ENCODE measurements at places on chromosomes 5 and 9.
A peak's percentile ranks its signal among the peaks of the same experiment; 100 is the strongest.

- DNase-seq, result no peak
Measured at GRCh38 chr5:176793343-176793699, 17.0 kb upstream of the UNC5A start.

GRCh38 chr9:22921742-22922141 lies 475.1 kb downstream of the DMRTA1 start:
- no peak for DNase-seq

DNA sequence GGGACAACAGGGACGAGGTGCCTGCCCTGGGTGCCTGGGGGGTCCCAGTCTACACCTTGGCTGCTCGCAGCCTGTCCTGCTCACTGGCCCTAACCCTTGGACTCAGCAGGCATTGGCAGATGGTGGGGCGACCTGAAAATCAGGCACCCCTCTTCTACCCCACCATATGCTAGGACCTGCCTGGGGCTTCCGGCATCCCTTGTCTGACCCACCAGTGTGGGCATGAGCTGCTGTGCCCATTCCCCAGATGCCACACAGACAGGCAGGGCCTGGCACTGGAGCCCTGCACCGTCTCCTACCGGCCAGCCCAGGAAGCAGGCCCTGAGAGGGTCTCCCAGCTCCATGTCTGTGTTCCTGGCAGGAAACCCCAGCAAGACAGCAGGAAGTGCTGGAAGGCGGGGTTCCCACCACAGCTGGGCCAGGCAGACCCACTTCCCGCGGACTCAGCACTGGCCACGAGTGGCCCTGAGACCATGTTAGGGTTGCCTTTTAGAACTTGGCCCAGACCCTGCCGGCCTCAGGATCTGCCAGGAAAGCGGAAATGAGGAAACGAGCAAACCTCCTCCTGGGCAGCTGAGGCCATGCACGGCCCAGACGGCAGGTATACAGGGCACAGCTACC lies 3.1 kb downstream of the NINJ1 start:
- DNase-seq, result no peak

GRCh38 chr5:128919542-128919941 lies 45.7 kb upstream of the SLC27A6 start:
- no peak for DNase-seq

DNA sequence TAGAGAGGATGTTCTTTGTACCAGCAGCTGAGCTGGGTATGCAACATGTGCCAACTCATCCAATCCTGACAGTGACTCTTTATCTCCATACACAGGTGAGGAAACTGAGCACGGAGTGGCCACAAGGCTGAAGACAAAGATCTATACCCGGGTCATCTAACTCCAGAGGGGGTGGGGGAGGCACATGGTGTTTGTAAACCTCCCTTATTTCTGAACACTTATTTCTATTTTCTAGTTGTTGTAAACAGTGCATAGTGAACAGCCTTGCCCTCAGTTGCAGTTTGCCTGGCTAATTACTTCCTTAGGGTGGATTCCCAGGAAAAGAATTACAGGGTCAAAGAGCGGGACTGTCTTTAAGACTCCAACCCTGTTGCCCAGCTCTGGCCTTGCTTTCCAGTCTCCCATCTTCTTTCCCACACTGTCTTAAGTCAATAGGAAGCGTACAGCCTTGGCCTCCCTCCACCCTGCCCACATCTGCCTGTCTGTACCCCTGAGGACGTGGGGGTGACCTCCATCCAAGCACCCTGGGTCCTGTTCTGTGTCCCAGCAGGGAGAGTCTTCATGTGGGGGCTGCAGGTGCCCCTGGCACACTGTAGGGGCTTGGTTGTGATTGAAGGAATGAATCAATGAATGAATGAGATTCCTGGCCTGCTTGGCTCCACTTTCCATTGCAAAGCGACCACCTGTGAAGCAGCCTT lies 13.2 kb upstream of the FIBCD1 start:
- DNase-seq, result no peak

DNA sequence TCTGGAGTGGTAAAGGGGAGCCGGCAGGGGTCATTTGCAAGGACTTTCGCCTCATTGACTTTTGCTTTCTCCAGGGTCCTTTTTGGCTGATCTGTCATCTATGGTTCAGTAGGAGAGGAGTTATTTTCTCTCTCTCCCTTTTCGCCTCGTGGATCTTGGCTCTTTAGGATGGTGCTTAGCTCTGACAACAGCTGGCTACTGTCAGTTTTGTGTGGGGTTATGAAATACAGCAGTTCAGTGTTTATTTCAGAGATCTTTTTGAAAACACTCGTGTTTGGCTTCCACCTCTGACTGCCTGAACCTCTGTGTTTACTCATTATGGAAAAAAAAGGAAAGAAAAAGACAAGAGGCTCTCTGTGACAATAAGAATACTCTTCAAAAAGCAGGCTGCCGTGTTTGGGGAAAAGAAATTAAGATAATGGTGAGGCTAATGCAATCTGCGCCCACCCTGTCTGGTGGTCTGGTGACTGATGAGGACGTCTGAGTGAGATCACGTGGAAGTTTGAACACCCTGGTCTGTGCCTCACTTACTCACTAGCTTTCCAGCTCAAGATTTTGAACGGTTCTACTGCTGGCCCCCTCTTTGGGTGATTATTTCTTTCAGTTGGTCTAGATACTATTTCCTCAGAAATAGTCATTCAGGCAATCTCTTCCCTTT lies 567.7 kb downstream of the CAAP1 start:
- DNase-seq, result peak; percentile 75

DNA sequence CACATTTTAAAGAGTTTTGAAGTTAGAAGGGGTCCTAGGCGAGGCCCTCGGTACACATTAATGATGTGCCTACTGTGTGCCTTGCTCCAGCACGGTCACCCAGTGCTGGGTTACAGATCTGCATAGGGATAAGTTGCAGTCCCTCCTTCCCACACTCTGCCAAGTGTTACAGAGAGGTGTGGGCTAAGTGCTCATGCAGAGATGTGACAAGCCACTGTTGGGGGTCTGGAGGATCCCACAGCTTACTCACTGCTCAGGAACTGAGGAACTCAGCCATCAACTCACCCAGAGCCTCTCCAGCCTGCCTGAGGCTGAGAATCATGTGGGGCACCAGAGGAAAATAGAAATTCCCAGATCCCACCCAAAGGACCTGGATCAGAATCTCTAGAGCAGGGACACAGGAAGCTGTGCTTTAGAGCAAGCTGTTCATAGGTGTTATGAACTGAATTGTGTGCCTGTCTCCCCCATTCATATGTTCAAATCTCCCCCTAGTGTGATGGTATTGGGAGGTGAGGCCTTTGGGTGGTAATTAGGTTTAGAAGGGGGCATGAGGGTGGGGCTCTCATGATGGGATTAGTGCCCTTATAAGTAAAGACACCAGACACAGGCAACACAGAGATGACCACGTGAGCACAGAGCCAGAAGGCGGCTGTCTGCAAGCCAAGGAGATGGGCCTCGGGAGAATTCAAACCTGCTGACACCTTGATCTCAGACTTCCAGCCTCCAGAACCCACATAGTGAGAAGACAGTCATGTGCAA lies 164.1 kb downstream of the HSD17B3 start:
- DNase-seq, result no peak

GRCh38 chr9:120440791-120441190 lies 139.2 kb downstream of the CDK5RAP2 start:
- DNase-seq, result no peak

DNA sequence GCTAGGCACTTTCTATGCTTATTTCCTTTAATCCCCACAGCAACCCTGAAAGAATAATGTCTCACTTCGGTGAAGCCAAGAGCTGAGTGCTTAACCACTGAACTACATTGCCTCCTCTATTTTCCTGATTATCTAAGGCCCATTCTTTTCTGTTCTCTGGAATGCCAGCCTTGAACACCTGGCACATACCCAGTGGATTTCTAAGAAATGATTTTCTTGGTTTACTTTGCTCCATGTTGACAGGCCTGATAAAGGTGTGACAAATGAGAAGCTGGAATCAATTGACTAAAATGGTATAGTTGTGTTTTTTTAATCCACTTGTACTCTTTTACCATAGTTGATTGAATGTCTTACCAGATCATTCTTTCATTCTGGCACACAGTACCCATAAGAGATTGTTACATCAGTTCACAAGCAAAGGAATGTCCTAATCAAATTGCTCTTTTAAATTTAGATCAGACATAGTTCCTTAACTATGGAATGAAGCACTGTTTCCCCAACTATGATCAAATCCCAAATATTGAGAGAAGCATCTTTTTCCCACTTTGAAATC lies 9.0 kb upstream of the ENC1 start:
- no peak for DNase-seq

GRCh38 chr5:29462241-29462640 lies 1731.2 kb upstream of the CDH6 start:
- DNase-seq, result no peak

- DNase-seq, result no peak
Measured at GRCh38 chr5:53392073-53392472, 88.4 kb upstream of the FST start.

GRCh38 chr9:81028504-81028903 lies 660.8 kb downstream of the TLE1 start:
- DNase-seq, result peak; percentile 95

DNA sequence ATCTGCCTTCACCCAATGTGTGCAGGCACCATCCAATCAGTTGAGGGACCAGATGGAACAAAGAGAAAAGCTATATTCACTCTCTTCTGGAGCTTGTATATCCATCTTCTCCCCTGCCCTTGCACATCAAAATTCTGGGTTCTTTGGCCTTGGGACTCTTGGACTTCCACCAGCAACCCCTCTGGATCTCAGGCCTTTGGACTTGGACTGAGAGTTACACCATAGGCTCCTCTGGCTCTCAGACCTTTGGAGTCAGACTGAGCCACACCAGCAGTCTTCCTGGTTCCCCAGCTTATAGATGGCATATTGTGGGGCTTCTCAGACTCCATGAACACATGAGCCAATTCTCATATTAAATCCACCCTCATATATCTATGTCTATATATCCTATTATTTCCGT lies 73.1 kb downstream of the TSSK1B start:
- no peak for DNase-seq

DNA sequence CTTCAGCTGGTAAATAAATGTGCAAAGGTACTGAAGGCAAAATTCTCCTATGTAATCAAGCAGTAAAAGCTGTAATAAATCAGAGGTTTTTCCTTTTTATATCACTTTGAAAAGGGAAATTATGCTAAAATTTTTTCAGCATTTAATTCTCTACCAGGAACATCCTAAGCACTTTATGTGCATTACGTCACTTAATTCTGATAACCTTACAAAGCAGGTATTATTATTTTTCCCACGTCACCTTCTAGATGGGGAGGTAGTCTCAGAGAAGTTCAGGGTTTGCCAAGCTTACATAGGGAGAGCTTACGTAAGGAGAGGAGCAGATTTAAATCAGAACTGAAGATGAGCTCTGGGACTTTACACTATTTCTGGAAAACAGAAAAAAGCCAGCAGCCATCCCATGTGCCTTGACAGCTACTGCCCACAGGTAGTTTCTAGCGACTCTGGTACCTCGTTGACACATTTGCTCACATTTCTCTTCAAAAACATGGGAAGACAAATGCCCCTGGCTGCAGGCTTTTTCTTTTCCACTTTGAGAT lies 79.0 kb upstream of the IFNK start:
- DNase-seq, result no peak

DNA sequence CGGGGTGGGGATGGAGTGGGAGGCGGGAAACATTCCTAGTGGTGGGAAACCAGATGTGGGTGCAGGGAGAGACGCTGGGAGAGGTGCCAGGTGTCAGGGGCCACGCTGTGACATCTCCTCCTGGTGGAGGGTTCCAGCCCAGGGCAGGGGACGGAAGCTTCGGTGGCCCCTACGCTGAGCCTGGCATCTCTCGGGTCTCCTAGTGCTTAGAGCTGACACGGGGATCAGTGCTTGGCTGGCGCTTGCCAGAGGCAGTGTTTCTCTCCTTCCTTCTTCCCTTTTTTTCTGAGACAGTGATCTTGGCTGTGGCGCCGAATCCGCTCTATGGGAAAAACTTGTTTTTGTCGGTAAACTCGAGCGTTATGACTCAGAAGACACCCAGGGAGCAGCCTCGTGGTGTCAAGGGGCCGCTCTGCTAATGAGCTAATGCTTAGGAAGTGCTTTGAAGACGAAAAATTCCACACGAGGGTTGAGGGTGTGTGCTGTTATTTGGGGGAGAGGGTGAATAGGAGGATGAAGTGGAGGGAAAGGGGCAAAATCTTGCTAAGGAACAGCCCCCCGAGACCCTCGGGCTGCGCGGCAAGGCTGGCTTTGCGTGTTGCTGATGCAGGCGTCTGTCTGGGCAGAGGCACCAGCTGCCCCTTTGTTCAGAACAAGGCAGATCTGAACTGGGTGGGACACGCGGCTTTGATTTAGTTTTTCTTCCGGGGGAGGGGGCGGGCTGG lies 20.4 kb upstream of the IER5L start:
- peak; percentile 74 for DNase-seq

- DNase-seq, result no peak
Measured at GRCh38 chr5:106759581-106759980, 911.2 kb downstream of the EFNA5 start.

GRCh38 chr5:71836084-71836483 lies 117.0 kb downstream of the CARTPT start:
- no peak for DNase-seq

- no peak for DNase-seq
Measured at GRCh38 chr9:99907208-99907532, 716 bp downstream of the STX17 start.

- DNase-seq, result no peak
Measured at GRCh38 chr5:174500636-174501035, 223.7 kb upstream of the MSX2 start.

DNA sequence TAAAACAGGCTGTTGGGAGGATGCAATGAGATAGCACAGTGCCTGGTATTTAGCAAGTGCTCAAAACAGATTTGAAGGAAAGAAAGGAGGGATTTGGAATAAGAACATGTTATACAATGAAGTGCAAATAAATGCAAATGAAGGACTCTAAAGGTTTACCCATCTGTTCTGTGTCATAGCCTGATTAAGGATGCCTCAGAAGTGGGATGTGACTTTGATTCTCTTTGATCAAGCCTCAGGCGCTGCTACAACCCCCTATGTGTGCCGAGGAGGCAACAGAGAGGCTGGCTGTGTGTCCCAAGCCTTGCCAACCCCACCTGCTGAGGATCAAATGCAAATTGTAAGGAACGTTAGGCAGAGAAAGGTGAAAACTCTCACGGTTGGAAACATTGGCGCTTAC lies 27.2 kb downstream of the GGTA1 start:
- no peak for DNase-seq

DNA sequence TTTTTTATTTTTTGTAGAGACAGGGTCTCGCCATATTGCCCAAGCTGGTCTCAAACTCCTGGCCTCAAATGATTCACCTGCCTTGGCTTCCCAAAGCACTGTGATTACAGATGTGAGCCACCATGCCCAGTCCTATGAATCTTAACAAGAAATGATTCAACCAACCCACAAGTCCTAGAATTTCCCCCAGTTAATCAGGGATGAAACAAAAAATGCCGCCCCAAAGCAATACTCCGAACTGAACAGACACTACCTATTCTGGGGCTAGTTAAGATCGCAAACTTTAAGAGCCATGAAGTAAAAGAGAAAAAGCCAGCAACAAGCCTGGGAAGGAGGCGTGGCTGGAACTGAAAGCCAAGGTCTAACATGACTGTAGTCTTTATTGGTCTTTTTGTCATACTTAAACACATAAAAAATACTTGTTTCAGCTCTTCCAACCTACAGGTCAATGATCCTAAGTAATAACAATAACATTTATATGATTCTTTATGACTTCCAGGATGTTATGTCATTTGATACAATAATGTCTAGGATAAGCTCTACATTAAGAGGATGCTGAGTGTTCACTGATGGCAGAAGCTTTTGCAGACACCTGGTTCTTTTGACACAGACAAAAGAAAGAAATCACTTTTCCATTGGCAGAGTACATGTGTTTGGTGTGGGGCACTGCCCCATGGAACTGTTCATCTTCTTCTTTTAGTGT lies 361.1 kb upstream of the TLE4 start:
- DNase-seq, result no peak
